ENCODE measurements at places on chromosomes 4 and X.

GRCh38 chr4:137421796-137422195 lies 110.5 kb downstream of the PCDH18 start:
- DNase-seq = no peak

DNA sequence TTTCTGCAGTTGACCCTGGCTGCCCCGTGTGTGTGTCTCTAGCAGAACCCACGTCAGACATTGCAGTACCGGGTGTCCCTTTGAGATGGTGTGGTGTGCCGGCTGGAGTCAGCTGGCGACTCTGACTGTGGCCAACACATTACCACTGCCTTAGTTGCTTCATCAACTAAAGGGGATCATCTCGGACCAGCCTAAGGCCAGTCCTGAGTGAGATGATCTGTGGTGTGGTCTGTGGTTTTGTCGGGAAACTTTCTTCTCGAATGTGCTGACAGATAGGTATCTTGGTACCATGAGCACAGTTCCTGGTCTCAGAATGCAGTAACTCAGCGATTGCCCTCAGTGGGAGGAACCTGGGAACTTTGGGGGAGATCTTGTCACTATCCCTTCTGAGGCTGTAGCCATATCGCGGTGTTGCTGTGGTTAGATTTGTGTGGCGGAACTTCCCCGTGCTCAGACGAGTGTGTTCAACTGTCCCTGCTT lies 15.8 kb downstream of the TBC1D14 start:
- DNase-seq = no peak

DNA sequence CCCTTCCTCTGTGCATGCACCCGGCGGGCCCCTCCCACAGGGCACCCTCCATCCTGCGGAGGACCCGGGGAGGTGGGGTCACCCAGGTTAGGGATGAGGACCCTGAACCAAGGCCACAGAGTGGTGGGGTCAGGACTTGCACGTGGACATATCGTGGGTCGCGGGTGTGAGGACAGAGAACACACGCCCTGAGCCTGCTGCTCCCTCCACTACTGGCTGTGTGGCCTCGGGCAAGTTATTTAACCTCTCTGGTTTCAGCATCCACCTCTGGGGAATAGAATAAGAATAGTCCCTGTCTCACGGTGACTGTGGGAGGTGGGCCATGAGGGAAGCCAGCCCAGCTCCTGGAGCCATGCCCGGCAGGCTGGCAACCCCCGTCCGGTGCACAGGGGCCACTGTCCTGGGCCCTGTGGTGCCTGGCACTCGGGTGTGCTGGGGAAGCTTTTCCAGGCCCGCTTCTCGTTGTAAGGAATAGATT lies 5.1 kb downstream of the PSAPL1 start:
- DNase-seq = no peak

DNA sequence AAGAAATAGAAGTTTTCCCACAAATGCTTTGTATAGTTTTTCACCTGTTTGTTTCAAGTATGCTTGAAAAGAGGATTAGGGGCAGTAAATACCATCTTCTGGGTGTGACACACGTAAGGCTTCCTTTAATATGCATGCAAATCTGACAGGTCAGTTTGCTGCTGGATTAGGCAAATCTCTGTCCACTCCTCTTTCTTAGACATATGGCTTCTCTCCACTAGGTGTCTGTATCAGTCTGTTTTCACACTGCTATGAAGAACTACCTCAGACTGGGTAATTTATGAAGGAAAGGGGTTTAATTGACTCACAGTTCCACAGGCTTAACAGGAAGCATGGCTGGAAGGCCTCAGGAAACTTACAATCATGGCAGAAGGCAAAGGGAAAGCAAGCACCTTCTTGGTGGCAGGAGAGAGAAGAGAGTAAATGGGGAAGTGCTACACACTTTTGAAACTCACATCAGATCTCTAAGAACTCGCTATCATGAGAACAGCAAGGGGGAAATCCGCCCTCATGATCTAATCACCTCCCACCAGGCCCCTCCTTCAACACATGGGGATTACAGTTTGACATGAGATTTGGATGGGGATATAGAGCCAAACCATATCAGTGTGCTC lies 66.9 kb downstream of the TAB3 start:
- DNase-seq = no peak

DNA sequence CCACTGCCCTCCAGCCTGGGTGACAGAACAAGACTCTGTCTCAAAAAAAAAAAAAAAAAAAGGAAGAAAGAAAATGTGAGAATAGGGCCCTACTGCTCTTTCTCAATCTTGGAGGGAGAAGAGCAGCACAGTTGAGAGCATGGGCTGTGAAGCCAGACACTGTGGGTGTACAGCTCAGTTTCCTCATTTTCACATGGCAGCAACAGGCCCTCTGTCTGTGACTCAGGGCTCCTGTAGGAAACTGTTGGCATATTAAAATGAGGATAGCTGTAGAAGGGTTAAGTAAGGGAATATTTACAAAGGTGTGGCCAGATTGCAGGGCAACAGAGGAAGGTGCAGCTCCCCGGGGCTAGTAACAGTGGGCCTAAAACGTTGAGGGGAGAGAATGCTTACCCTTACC lies 3.4 kb downstream of the AKAP14 start:
- no peak for DNase-seq

DNA sequence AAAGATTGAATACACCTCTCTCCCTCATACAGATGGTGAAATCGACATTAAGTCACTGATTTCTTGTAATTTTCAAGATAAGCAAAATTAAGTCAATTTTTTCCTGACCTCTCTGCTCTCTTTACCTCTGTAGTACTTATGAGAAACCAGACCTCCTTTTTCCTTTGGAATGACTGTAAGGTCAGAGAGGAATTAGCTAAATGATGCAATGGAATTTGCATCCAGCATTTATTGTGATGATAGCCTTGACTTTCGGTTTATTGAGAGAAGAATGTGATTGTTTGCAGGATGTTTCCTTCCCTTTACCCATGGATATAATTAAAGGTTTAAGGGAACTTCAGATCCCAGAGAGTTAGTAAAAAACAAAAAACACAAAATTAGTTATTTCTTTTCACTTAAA lies 22.4 kb downstream of the STK26 start:
- DNase-seq = no peak

- no peak for DNase-seq
Observed at GRCh38 chrX:20221902-20222301, 44.8 kb downstream of the RPS6KA3 start.

DNA sequence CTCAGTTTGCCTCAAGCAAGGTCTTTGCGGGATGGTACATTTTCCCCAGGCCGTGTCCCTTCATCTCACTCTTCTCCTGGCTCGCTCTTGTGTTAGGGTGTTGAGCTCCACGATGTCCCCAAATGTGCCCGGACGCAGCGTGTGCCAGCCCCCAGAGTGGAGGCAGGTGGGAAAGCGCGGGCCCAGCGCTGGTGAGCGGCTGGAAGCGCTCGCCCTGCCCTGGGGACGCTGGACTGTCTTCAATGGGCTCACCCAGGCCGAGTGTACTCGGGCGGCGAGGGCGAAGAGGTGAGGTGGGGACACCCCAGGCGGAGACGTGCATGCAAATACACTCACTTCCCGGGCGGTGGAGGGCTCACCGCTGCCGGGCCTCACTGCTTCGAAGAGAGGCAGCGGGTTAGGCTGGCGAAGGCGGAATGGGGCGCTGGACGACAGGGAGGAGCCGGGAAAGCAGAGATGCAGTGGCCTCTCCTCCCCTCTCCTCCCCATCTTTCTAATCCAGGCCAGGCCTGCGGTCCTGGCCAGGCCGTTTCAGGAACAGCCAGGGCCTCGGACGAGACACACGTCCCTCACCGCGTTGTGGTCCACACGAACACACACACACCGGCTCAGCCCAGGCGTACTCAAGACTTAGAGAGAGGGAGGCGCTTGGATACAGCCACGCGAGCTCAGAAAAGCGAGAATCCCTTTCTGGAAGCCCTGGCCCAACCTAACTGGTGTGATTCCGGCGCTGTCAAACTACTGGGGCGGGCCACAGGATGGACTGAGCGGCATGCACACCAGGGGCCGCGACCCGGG lies 2.2 kb downstream of the NKX6-1 start:
- DNase-seq = no peak

DNA sequence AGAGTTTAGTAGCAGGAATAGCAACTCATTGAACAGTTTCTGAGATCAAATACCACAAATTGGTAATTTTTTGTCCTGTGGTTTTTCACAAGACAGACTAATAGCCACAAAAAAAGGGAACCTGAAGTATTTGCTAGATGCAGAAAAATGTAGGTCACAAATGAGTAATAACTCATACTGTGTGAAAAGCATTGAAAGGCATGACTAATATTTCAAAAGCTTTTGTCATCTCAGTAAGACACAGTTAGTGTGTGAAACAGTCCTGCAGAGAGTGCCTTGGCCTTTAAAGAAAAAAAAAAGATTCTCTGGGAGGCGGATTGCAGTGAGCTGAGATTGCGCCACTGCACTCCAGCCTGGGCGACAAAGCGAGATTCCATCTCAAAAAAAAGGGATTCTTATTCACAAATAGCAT lies 31.4 kb upstream of the SLC25A31 start:
- no peak for DNase-seq

All from CD4-positive, alpha-beta T cell treated with Interleukin-2 at 100 ng/mL for 4 hours (primary cell).